Heart right ventricle (tissue), 16 donors: ENCODE measurements at places on chromosomes 13 and 19.

DNA sequence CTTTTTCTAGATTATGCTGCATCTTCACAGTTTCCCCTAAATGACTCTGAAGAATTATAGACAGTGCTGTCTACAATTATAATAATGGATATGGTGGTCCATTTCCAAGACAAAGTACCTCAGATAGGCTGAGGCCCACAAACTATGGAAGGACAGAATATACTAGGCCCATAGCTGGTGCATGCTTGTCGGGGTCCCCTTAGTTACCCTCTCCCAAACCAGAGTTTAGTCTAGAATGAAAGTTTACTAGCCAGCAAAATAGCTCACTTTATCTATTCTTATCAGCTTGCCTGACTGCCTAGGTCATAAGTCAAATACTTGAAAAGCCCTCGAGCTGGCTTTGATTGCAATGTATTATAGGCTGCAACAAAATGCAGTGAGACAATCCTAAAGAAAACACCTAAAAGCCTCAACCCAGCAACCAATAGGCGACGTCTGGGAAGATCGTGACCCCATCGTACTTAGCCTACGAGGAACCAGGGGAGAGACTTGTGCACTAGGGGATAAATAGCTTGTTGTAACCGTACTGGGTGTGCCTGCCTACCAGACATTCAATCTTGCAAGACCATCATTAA lies 785 bp upstream of the IGFL2 start:
- no peak for DNase-seq

DNA sequence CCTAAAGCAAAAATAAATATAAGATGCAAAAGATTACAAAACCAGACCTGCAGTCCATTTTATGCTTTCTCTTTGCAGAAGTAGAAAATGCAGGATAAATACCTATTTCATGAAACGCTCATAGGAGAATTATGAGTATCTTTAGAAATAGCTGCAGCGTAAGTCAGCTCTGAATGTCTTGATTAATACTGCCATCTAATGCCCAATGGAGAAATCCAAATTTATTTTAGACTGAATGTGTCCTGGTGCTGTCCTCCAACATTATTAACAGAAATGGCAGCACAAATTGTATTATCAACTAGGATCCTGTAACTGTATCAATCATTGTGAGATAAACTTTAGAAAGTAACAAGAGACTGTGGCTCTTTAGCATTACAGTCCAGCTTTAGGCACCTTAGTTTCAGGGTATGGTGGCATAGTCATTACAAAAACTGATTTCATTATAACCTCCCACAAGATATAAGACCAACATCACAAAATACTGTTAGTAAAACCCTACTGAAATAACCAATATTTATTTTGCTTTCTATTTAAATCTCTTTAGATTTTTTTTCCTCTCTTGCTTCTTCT lies 162.1 kb upstream of the MIR17HG start:
- DNase-seq, result no peak

DNA sequence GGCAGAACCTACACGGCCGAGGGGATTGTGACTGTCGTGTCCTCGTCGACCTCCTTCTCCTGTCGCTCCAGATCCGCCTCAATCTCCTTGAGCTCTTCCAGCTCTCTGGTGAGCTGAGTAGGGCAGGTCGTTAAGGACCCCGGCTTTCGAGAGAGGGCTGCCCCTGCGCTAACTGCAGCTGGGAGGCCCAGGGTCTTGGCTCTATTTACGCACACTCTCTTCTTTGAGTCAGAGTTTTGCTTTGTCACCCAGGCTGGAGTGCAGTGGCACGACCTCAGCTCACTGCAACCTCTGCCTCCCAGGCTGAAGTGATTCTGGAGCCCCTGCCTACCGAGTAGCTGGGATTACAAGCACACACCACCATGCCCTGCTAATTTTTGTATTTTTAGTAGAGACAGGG lies 7.6 kb downstream of the SPC24 start:
- no peak for DNase-seq

GRCh38 chr19:31139871-31140505 lies 209.2 kb downstream of the TSHZ3 start:
- DNase-seq, result no peak

DNA sequence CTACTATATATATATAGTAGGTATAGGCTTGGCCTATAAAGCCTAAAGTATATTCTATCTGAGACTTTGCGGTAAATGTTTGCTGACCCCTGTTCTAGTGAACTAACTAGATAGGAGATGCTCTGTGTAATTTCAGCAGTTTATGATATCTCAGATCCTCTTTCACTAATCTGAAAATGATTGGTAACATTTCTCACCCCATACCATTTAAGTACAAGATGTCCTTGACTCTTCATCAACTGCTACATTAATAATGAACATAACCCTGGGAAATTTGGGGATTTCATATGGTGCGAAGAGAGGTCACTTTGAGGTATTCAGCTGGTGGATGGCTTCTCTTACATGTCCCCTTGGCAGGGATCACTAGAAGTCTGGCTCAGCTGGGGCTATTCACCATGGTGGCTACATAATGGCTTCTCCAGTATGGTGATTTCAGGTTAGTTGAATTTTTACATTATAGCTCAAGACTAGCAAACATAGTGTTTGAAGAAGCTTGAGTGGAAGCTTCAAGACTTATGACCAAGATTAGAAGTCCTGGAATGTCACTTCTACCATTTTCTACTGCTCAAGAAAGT lies 103.6 kb upstream of the MYCBP2 start:
- DNase-seq, result no peak

- DNase-seq, result no peak
Measured at GRCh38 chr13:106140476-106140875, 395.0 kb downstream of the EFNB2 start.
